ENCODE measurements at places on chromosomes 2 and 18.

DNA sequence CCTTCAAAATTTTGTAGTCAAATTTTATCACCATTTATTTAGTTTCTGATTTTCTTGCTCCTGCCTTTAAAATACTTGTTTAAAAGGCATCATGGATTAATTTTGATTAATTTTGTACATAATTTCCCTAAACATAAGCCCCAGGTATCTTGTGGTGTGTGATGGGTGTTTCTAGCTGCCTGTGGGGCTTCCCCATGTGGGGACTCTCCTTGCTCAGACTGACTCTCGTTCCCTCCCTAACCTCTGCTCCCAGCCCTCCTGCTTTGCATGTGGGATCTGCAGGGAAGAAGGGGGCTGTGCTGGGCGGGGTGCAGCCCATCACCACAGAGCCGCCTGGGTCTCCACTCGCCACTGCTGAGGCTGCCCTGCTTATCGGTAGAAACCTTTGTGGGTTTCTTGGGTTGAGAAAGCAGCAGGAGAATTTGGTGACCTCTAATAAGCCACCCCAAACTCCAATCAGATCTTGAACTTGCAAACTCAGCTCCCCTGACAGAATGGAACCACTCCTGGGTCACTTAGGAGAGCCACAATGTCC lies 72.5 kb downstream of the MRPS9 start:
- DNase-seq: no peak

GRCh38 chr2:220163486-220163885 lies 536.1 kb downstream of the SLC4A3 start:
- DNase-seq: peak; percentile 10

DNA sequence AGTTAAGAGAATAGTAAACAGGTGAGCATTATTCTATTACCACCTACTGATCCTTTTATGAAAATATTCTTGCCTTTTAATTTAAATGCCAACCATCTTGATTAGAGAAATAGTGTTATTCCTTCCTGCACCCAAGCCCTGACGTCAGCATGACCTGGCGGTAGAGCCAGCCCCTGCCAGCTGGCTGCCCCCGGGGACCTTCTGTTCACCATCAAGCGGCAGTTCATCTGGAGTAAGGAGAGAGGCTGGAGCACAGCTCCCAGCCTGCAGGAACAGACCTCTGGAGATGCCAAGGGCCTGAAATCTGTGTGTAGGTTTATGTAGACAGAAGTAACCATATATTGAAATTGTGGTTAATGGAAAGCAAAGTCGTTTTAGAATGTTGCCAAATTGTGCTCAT lies 171.8 kb downstream of the GBX2 start:
- DNase-seq: no peak

DNA sequence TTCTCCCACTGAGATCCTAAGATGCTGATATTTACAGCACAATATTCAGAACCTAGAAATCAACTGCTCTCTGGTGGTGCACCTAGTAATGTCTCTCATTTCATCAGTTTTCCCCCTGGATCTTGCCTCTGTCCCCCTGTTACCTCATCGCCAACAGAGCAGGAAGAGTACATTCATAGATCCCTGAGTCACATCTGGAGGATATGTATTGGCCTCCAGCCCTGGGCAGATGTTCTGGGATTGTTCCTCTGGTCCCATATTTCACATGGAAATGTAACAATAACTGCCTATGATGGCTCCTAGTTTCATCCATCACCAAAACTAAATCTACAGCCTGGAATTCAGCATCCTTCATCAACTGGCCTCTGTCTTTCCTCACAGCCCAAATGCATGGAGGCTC lies 278.8 kb upstream of the SLC14A2 start:
- no peak for DNase-seq

- DNase-seq: peak; percentile 86
These were observed 5.6 kb upstream of the SMAD7 start for GRCh38 chr18:48956356-48956755.

GRCh38 chr2:225456619-225457260 lies 57.2 kb downstream of the NYAP2 start:
- no peak for DNase-seq

DNA sequence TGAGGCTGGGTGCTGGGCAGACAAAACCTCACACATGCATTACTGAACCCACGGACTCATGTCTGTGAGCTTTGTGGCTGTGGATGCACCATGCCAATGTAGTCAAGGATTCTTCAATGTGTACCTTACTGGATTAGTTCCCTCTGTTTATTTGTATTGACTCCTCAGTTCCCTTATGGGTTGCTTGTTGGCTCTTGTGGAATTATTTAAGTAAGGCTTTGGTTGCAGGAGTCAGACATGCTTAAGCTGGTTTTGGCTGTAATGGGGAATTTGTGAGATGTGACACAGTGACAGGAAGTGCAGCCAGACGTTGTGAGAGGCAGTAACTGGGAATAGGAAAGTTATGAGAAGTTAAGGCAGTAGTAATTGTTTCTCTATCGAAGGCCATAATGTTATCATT lies 13.6 kb upstream of the IL1RN start:
- DNase-seq: no peak

GRCh38 chr18:73848656-73849055 lies 299.0 kb downstream of the FBXO15 start:
- DNase-seq: peak; percentile 71

DNA sequence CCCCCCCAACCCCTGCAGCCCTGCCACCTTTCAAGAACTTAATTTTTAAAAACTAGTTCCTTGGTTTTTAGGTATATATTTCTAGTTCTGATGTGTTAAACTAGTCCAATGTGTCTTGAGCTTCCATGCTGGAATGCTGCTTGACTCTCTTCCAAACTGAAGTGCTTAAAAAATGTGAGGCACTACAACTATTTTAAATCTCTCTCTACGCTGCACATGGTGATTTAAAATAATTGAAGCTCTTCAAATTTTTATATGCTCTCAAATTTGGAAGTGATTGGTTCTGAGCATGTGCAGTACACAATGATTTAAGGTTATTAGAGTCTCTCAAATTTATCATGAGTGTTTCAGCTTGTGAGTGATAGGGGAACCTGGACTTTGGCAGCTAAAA lies 192.6 kb upstream of the ZEB2 start:
- peak; percentile 31 for DNase-seq

- peak; percentile 52 for DNase-seq
These were observed 29.7 kb downstream of the GNLY start for GRCh38 chr2:85723707-85724360.

GRCh38 chr2:219429958-219430606 lies 4.6 kb upstream of the SPEG start:
- no peak for DNase-seq

DNA sequence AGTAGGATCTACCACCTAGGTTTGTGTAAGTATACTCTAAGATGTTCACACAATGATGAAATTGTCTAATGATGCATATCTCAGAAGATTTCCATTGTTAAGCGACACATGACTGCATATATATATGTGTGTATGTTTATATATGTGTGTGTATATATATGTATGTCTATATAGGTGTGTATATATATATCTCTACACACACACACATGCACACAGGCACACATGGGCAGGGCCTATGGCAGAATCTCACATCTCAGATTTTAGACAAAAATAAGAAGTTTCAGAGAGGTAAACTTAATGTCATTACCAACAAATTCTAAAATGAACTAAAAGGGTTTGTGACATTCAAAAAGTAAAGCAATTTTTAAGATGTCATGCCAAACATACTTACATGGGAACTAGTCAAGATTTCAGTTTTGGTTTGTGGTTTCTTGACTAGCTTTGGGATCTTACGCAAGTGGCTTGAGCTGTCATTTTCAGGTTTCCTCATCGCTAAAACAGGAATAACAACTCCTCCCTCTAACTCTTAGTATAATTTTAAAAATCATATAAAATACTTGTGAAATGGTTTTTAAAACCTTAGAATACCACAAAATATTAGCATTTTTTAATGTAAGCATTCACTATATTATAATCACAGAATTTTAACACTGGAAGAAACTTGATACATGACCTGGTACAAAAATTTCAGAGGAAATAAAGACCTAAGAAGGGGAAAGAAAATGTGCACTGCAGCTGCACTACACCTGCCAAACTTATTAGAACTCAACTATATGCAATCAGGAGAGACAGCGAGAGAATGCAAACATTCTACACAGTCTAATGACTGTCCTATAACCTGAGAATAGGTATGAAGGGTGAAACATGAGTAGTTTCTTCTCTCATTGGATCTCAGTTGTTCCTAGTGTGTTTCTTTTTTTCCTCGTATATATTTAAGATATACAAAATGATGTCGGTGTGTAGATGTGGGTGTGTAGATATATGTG lies 75.7 kb downstream of the TTC21B start:
- peak; percentile 81 for DNase-seq

- no peak for DNase-seq
These were observed 26.1 kb downstream of the DIPK1C start for GRCh38 chr18:74430806-74431571.

DNA sequence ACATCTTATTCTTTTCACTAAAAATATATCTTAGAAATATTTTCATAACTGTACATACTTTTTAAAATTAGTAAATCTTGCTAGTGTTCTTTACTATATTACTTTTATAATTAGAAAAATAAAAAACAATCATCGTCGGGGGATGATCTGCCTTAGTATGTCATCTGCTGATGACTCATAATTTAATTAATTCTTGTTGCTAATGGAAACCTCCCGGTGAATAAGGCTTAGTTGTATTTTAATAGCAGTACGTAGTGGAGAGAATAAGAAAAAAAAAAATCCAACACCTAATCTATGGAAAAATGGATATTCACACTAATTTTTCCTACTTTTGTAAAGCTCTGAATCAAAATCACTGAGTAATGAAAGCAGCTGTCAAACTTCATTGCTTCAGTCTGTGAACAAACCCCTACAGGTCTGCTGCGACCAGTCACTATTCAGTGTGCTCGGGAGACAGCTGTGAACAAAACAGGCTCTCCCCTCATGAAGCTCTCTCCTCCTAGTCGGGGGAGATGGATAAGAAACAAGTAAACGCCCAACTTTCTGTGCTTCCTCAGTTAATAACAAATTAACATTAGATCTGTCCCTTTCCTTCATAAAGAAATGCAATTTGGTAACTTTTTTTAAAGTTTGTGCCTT lies 97.4 kb upstream of the UPP2 start:
- peak; percentile 7 for DNase-seq

DNA sequence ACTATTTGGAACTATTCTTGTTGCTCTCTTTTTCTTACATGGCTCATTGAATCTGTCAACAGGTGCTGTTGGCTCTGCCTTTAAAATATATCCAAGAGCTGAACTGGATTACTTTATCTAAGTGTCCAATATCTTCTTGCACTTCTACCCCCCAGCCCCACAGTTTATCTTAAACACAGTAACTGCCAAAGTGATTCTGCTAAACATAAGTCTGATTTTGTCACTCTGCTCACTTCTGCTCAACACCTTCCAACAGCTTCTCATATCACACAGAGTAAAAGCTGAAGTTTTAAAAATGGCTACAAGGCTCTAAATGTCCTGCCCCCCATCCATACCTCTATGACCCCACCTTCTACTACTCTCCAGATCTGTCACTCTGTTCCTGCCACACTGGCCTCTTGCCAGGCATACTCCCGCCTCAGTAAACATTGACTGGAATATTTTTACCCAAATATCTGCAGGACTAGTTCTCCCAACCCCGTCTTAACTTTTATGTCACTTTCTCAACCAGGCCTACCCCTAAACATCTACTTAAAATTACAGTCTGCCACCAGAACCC lies 130.7 kb downstream of the CCDC148 start:
- no peak for DNase-seq

DNA sequence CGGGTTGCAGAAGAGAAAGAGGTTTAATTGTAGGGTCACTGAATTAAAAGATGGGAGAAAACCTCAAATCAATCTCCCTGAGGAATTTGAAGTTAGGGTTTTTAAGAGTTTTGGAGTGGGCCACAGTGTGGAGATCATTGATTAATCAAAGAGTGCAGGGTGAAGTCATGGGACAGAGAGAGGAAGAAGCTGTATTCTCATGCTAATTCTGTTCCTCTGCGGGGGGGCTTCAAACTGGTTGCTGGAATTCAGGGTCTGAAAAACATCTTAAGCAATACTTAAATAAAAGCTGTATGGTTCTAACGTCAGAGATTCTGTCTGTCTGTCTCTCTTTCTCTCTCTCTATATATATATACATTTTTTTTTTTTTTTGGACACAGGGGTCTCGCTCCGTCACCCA lies 169.8 kb upstream of the SPATS2L start:
- DNase-seq: no peak

DNA sequence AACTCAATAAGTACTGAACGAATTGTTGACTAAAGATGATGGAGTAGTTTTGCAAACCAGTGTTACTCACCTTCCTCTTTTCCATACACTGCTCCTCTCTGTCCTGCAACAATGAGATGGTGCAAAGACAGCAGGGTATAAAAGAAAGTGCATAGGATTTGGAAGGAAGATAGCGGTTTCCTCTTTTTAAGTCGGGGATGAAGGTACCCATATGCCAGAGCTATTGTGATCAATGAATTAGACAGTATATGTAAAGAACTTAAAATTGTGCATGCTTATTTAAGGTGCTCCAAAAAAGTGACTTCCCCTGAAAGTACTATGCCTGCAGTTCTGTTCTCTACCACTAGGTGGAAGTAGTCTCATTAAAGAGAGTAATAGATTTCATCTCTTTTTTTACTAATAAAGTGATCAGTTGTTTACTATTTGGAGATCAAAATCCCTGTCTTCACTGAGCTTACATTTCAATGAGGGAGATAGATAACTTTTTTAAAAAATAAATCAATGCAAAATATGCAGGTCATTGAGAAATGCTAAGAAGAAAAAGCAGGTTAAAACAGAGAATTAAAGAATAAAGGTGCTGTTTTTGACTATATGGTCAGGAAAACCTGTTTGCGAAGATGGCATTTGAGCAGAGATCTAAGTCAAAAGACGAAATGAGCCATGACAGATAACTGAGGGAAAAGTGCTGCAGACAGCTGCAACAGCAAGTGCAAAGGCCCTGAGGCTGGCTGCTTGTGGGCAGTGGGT lies 339.7 kb upstream of the SLC14A2 start:
- peak; percentile 41 for DNase-seq

Data from iris pigment epithelial cell (primary cell).